ENCODE measurements at places on chromosomes 16 and 17.

DNA sequence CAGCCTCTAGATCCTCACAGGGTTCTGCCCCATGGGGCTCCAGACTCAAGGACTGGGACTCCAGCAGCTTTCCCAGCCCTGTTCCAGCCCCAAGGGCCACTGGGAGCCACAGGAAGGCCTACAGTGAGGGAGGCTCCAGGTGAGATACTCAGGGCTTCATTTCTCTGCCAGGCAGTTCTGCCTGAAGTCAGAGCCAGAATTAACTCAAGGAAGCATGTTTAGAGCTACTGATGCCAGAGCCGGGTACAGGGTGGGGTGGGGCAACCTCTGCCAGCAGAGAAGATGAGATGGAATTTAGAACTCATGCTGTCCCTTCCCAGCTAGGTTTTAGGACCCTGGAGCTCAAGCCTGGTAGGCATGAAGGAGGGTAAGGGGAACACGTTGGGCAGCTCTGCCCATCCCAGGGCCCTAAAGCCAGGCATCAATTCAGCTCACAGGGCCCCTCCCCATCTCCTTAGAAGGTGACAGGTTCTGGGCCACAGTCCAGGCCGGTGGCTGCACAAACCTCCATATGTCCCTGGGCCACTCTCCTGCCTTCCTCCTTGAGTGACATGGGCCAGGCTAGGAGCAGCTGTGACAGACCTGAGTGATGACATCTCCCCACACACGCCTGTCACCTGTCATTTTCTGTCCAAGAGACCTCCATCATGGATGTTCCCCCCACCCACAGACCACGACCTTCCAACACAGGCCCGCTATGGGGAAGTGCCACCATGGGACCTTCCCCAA is 24.5 kb upstream of the SPPL2C start:
- no peak for DNase-seq

- no peak for DNase-seq
Measured at GRCh38 chr17:72887322-72887721, 205.2 kb downstream of the SLC39A11 start.

- no peak for DNase-seq
Measured at GRCh38 chr17:28154214-28154613, 111.7 kb downstream of the NLK start.

DNA sequence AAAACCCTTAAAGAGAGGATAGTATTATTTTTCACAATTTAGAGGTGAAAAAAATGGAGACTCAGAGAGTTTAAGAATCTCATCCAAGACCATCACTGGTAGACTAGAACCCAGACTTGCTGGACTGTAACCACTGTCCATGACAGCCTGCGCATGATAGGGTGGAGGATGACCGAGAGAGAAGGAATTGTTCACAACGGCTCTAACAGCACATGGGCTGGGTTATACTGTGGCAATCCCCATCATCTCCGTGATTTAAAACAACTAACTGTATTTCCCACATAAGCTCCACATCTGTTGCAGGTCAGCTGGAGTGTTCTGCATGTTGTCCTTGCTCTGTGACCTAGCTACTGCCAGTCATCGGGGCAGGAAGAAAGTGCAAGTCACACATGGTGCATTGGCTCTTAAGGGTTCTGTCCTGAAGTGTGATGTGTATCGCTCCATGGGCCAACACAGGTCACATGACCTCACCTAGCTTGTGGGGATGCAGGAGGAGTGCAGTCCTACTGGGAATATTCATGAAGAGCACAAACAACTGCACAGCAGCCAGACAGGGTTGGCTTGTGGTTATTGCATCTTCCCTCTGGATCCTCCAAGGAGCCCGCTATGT is 131.2 kb upstream of the MPHOSPH6 start:
- no peak for DNase-seq

DNA sequence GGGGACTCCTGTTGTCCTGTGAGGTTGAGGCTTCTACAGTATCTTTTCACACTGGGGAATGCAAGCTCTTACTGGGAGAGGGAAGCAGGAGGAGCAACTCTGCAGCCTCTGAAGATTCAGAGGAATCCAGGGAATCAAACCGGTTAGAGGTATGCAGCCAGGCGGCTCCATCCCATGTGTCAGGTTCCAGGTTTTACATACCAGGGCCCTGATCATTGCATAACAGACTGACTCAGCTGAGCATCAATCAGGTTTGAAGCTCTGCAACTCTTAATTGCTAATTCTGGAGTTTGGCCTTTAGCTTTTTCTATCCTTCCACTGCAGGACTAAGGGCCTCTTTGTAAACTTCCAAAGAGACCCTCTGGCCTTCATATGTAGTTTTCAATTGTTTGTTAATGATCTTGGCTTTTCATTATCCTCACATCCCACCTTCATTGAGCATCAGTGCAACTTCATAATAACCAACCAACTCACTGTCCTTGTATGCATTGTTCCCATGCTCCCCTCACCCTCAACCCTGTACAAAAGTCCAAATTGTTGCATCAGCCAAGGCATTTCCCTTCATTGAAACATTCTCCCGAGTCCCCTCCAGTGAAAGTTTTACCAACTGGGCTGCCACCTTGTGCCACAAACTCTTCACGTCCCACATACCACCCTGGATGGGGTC is 59.7 kb upstream of the DHX40 start:
- DNase-seq = no peak

DNA sequence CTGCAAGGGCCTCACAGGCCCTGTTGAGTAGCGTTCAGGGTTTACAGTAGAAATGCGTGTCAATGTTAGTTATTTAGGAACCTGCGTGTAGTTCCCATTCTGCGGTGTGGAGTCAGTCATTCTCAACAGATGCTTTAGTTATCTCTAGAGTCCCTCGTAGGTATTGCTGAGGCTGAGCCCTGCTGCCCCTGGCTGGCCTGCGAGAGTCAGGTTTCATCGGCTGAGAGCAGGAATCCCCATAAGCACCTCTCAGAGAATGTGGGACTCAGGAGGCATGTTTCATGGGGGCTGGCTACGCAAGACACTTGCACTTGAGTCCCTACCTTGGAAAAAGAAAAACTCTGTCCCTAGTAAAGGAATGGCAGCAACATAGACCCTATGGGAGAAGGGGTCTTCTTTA is 347.5 kb upstream of the ASIC2 start:
- DNase-seq = no peak

GRCh38 chr16:59087641-59088040 is 353.5 kb upstream of the GOT2 start:
- DNase-seq = no peak

DNA sequence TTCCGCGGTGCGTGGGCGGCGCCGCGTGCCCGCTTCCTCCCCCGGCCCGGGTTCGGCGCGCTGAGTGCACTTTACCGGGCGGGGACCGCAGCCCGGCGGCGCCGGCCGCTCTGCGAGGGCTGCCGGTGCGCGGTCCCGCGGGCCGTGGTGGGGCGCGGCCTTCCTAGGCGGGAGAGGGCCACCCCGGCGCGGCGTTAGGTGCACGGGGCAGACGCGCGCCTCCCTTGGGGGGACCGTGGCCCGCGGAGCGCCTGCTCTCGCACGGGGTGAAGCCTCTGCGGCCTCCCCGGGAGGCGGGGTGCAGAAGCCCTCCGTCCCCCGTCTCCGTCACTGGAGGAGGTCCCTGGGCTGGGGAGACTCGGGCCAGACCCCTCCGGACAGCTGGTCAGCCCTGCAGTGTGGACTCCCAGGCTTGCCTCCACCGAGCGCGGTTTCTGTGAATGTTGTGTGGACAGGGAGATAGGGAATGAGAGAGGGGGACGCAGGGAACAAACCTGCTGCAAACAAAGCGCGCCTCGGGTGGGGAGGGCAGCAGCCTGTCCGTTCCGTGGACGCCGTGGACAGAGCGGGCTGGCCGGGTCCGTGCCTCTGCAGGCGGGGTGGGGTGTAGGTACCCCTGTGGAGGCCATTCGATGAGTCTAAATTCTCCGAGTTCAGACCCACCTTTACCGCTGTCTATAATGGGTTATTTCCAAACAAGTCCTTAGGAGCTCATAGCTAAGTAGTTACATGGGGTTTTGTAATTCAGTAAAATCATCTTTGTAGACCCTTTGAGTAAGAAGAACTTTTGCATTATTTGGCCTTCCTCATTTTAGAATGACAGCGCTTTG is 721 bp downstream of the TBCD start:
- DNase-seq = no peak

DNA sequence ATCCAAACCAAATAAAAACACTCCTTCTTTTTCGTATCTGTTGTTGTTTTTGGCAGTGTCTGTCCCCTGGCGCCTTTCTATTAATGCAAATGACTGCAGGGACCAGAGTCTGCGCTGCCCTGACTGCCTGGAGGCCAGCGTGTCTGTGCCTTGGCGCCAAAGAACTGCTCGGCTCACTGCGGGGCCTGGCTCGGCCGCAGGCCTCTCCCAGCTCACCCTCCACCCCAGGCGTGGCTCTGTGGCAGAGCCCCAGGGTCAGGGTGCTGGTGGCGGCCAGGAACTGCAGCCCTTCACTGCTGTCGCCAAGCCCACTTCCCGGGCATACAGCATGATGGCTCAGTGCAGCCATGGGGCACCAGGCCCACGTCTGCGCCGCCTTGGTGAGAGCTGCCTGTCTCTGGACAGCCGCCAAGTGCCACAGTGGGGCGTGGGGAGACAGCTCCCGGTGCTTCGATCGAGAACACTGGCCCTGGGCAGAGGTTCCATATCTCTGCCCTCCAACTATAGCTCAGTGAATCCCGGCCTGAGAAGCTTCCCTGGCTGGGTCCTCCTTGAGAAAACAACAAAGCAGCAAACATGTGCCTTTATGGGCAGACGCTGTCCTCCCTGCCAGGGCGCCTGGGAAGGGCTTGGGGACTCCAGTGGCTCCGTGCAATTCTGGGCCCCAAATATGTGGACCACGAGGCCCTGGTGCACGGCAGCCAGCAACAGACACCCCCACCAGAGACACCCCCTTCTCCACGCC is 11.1 kb downstream of the CANT1 start:
- no peak for DNase-seq

- DNase-seq = no peak
Measured at GRCh38 chr16:20322696-20323095, 4.6 kb downstream of the GP2 start.

DNA sequence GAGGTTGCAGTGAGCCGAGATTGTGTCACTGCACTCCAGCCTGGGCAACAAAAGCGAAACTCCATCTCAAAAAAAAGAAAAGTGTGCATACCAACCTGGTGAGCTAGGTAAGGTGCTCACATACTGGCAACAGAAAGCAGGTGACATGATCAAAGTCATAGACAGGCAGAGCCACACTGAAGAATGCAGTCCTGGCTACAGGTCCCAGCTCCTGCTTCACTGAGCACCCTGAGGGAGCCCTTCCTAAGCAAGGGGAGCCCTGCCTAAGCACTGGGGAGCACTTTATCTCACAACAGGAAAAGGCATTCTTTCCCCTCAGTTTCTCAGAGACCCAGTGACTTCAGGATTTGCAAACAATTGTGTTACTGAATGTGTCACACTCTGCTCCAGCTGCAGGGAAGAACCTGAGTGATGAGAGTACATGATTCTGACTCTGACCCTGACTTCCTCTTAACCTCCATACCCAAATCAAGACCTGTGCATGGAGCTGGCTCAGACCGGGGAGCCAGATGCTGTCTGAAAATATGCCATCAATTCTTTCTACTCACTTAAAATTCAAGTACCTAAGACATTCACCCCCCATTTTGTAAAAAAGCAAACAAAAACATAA is 40.5 kb downstream of the ANKRD11 start:
- DNase-seq = no peak

- DNase-seq = no peak
Measured at GRCh38 chr16:54407596-54407995, 121.0 kb upstream of the IRX3 start.

- DNase-seq = no peak
Measured at GRCh38 chr16:69017036-69017783, 88.2 kb upstream of the HAS3 start.

GRCh38 chr17:63635787-63636186 is 13.6 kb downstream of the MAP3K3 start:
- no peak for DNase-seq

DNA sequence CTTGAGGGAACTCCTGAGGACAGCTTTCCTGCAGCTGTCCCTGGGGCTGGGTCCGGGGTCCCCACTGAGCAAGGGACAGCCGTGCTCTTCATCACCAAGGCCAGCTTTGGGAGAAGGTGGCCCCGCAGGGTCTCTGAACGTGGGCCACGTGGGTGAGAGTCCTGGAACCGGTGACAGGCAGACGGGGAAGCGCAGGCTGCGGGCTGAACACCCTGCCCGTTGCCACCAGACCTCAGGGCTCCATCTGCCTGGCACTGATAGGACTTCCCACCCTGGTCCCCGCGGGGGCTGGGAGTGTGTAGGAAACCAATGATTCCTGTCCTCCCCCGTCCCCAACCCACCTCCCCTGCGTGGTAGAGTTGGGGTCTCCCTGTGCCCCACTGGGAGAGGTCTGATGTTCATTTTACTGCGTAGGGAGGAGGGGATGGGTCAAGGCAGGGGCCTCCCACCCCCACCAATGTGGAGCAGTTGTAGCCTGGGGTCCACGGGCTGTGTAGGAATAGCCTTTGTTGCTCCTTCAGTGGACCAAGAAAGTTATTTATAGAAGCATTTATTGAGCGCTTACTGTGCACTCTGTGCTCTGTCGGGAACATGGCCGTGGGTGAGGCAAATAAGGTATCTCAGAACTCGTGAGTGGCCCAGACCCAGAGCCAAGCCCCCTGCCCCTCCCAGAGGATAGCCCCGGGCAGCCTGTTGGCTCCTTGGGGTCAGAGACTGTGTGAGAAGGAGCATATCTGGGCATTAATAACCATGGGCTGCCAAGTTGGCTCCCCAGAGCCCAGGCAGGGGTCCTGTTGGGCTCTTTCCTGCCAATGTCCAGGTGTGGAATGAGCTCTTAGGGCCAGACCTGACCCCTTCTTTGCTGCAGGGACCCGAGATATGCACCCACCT is 1.3 kb downstream of the ADGRG1 start:
- no peak for DNase-seq

- no peak for DNase-seq
Measured at GRCh38 chr17:44212507-44213402, 6.7 kb downstream of the UBTF start.

DNA sequence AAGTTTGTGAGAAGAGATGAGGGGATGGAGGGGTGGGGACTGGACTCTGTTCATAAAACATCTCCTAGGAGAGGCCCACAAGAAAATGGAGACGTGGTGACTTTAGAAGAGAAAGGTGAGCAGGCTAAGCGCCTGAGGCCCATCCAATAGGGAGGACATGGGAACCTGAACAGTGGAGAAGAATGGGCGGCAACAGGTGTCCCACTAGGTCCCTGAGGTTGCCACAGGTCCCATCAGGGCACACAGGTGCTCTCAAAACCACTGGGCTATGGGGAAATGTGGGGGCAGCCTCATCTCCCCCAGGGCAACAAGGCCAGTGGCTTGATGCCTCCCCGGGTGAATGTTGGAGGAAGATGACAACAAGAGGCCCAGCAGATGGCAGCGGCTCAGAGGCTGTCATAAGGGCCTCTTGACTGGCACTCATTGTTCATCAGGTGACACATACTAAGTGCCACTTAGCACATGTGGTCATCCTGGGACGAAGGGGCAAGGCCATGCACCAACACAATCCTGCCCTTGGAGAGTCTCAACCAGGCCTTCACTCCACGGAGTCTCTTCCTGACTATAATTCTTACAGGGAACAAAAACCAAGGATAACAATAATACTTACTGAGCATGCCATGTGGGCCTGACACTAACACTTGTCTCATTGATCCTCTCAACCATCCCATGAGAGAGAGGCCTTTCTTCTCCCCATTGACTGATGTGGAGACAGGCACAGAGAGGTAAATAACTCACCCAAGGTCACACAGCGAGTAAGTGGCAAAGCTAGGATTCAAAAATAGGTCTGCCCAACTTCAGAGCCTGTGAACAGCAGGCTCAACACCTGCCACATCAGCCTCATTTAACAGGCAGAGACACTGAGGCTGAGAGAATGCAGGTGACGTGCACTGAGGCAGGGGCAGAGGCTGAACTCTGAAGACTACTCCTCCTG is 38.0 kb downstream of the CUEDC1 start:
- DNase-seq = no peak

Data from body of pancreas (tissue), 4 donors.